Foreskin keratinocyte (primary cell): ENCODE measurements at places on chromosomes 12 and 14. TPM values are rescaled to one million over a fixed set of nuclear protein-coding genes. Genes with fewer than 3 reads are reported as not detected.

The PLEKHH1 gene
- 3.5 and 3.8 TPM in 2 replicates for total RNA-seq

The SERPINA3 gene
- not detected in 2 replicates for total RNA-seq

The PRIMA1 gene
- total RNA-seq: not detected in 2 replicates

The PRKAG1 gene
- total RNA-seq: 73.0 and 75.3 TPM in 2 replicates

The PCNX4 gene
- total RNA-seq: 43.3 and 43.9 TPM in 2 replicates

The SIX6 gene
- total RNA-seq: not detected in 2 replicates

The AMN gene
- total RNA-seq: 0.44 and 0.63 TPM in 2 replicates

The RFX4 gene
- not detected in 2 replicates for total RNA-seq

The NOS1 gene
- 1.8 and 11.2 TPM in 2 replicates for total RNA-seq

The NXPH4 gene
- 1.2 and 1.3 TPM in 2 replicates for total RNA-seq
